ENCODE measurements at places on chromosomes 3 and 15.
A peak's percentile ranks its signal among the peaks of the same experiment; 100 is the strongest.

- no peak for DNase-seq
Observed at GRCh38 chr3:194671511-194671899, 486 bp downstream of the LSG1 start.

GRCh38 chr3:46480491-46481195, 15.9 kb upstream of the LTF start:
- peak; percentile 45 for DNase-seq

DNA sequence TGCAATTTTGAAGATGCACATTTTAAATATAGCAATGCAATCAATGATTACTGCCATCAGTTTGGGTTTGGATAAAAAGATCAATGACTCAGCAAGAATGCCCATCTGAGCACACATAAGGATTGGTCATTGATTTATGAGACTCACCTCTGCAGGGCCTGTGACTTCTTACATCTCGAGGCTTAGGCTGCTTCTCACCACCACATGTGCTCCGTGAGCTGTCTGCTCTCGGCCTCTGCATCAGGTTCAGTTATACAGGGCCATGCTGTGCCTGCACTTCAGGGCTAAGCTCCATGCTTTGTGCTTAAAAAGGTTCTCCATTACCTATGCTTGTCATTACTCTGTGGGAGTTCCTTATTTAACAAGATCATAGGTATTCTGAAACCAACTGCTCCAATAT, 887.5 kb downstream of the DIPK2A start:
- no peak for DNase-seq

DNA sequence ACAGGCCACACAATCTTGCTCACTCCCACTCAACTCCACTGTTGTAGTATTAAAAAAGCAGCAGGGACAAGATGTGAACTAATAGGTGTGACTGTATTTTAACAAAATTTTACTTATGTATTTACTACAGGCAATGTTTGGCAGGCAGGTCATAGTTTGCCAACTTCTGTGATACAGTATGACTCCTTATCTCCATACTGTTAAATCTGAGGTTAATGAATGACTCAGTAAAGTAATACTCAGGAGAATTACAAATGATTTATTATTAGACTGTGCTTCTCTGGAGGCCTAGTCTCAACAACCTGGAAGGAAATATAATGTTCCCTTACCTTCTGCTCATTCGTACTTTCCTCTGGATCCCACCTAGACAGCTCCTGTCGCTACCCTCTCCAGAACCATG, 258.6 kb upstream of the KCNMB2 start:
- DNase-seq: no peak

DNA sequence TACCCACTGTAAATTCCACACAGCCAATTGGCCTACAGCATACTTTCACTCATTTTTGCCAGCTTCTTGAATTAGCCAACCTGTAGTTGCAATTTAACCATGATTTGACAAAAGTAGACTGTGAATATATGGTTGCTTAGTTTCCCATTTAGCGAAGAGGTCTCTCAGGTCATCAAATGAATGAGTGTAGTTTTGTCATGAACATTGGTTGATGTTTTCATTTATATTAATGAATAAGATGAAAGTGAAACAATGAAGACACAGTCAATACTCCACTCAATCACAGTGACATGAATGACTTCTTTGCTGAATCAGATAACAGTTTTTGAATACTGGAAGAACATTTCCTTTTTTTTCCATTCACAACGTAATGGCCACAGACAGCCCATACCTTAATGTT, 15.3 kb upstream of the FAM3D start:
- no peak for DNase-seq

- no peak for DNase-seq
Observed at GRCh38 chr3:152232001-152232400, 36.7 kb upstream of the MBNL1 start.

DNA sequence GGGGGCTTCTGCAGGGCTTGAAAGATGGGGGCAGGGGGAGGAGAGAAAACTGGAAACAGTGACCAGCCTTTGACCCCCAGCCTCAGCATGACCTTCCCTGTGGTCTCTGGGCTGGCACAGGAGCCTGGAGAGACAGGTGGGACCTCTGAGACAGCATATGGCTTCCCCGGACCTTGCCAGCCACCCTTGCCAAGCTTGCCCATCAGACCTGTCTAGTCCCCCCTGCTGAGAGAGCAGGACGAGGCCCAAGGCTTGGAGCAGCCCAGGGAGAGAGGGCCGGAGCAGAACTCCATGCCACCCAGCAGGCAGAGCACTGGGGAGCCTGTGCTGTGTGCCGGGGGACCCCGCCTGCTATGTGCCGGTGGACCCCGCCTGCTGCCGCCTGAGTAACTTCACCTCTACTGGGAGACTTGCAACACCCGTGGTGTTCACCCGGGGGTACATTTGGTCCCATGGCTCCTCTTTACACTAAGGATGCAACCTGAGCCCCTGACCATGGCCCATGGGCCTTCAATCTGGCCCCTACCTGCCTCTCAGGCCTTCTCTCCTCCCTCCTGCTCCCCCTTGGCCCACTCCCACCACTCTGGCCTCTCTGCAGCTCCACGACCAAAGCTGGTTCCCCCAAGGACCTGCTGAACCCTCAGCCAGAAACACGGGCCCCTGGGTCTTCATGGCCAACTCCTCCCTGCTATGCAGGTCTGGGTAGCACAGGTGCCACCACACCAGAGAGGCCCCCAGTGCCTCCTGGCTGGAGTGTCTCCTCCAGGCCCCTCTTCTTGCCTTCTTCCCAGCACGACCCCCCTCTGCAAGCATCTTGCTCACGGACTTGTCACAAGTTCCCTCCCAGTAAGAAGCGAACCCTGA, 21.1 kb upstream of the SLC41A3 start:
- DNase-seq: no peak

Measured in COLO829 (cell line).